PC-3 (cell line): ENCODE measurements at places on chromosomes 13 and 19.

GRCh38 chr19:36891768-36892357 is 24.2 kb downstream of the ZNF829 start:
- DNase-seq: no peak

DNA sequence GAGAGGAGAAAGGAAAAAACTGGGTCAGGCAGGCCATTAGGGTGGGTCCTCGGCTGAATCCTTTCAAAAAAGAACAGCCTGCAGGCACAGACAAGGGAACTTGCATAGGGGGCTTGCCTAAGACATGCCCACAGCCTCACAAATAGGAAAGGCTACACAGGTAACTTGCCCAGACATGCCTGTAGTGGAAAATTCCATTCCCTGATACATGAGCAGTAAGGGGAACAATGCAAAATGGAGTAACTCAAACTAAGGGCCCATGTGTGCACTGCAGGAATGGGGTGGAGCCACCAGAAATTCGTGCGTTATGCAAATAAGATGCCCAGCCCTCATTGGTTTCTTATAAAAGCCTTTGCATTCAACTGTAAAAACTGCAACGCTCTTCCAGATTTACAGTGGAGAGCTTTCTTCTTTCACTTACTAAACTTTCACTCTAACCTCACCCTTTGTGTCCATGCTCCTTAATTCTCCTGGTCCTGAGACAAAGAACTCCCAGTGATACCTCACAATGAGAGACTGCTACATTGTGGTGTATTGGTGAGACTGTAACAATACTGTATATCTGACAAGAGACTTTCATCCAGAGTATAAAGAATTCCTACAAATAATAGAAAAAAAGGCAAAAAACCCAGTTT is 59.5 kb upstream of the SLITRK1 start:
- DNase-seq: no peak

- no peak for DNase-seq
Measured at GRCh38 chr13:100811024-100811865, 136.7 kb upstream of the TMTC4 start.

DNA sequence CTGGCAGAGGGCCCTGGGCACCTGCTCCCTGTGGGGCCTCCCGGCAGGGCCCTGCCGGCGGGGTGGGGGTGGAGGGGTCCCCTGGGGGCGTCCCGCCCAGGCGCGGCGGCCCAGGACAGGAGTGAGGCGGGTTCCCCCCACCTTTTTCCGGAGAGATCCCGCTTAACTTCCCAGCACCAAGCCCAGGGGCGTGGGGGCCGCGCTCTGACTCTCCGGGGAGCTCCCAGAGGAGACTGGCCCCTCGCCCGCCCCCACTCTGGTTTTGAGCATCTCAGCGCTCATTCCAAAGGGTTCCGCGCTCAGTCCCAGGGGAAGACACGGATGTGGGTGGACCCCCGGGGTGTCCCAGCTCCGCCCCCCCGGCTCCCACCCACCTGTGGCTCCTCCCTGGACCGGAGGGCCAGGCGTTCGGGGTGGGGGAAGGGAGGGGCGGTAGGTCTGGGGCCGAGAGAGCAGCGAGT is 476 bp downstream of the C2CD4C start:
- no peak for DNase-seq
